ENCODE measurements at places on chromosomes 4 and X. TPM values are rescaled to one million over a fixed set of nuclear protein-coding genes. Genes with fewer than 3 reads are reported as not detected.

CDKL2 gene
- 20.9 TPM for total RNA-seq

ANXA3 gene
- 148 TPM for total RNA-seq

DGKQ gene
- 18.8 TPM for total RNA-seq

SPP1 gene
- total RNA-seq, result 8.0 TPM

ZC4H2 gene
- total RNA-seq, result 7.1 TPM

Measured in lower lobe of right lung (tissue), 2 donors.